ENCODE measurements at places on chromosomes 5 and 9. TPM values are rescaled to one million over a fixed set of nuclear protein-coding genes. Genes with fewer than 3 reads are reported as not detected.

Gene CRHBP
- not detected for total RNA-seq

Gene IL6ST
- 137 TPM for total RNA-seq

Gene CEP72
- 8.0 TPM for total RNA-seq

Gene GALNT12
- total RNA-seq, result 2.2 TPM

Gene DBN1
- total RNA-seq, result 233 TPM

Gene IFNB1
- total RNA-seq, result not detected

Gene EIF4EBP3
- 1.6 TPM for total RNA-seq

Gene NR2F1
- total RNA-seq, result 16.8 TPM

Gene SLIT3
- total RNA-seq, result under 0.01 TPM

Gene DDX4
- total RNA-seq, result not detected

Gene TEX48
- not detected for total RNA-seq

Gene TUSC1
- total RNA-seq, result 11.7 TPM

Gene AQP3
- 16.4 TPM for total RNA-seq

Gene SLC46A2
- total RNA-seq, result not detected

Gene TERT
- total RNA-seq, result 177 TPM

Gene ANKRD55
- not detected for total RNA-seq

GRCh38 chr9:95157481-95158151, 159.9 kb downstream of the FANCC start:
- DNase-seq, result peak; percentile 78

DNA sequence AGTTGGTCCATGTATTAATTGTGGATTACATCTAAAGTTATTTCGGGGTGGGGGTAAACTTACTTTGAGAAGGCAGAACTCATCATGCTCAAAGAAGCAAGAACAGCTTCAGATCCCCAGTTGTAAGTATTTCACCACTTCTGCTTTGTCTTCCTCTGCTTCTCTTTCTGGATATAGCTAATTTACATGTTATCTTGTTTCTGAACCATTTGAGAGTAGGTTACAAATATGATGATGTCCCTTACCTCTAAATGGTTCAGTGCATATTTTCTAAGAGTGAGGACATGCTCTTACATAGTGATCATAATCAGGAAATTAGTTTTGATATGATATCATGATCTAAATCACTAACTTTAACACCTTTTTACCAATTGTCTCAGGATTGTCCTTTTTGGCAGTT, 11.9 kb downstream of the TRIO start:
- DNase-seq, result no peak

GRCh38 chr9:135563039-135563476, 1.5 kb downstream of the PAEP start:
- DNase-seq, result no peak

GRCh38 chr9:89453452-89453851, 44.5 kb downstream of the SEMA4D start:
- DNase-seq, result no peak

DNA sequence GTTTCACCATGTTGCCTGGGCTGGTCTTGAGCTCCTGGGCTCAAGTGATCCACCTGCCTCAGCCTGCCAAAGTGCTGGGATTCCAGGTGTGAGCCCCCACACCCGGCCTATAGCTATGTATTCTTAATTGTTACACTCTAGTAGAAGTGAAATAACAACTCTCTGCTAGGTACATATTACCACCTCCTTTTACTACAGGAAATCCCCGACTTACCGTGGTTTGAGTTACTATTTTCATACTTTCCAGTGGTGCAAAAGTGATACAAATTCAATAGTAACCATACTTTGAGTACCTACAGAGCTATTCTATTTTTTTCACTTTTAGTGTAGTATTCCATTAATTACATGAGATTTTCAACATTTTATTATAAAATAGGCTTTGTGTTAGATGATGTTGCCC, 719 bp downstream of the ARL14EPL start:
- DNase-seq, result no peak

GRCh38 chr9:109052416-109052815, 39.1 kb upstream of the CTNNAL1 start:
- DNase-seq, result no peak

DNA sequence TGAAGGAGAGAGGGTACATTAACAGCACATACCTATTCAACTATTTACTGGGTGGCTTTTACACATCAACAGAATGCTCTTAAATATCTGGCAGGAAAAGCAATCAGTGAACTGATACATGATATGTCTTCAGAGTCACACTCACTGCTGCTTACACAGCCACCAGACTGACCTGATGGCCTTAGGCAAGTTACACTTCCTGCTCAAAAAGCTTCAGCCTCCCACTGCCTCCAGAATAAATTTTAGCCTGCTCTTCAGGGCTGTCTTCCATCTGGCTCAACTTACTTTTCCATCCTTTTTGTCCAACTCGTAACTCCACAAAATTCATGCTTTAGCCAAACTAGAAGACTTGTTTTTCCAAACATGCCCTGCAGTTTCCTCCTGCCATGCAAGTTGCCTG, 10.7 kb downstream of the LOX start:
- no peak for DNase-seq

GRCh38 chr9:4117835-4118610, 181.8 kb downstream of the GLIS3 start:
- DNase-seq, result no peak

- peak; percentile 27 for DNase-seq
Observed at GRCh38 chr9:74951725-74952151, 974 bp downstream of the C9orf40 start.

DNA sequence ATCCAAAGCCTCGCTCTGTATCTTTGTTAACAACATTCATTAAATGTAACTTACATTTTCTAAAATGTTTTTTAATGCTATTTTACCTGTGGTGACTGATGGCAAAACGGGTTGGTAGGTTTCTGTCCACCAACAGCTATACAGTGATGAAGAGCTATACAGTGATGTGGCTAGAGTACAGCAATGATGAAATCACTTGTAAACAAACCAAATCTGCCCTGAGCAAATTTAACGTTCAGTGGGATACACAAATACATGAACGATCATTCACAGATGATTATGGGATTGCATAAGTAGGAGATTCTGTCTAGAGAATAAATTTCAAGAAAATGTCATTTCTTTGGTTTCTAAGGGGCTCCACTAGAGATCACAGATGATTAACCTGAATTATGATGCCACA, 132.7 kb downstream of the MPDZ start:
- no peak for DNase-seq

DNA sequence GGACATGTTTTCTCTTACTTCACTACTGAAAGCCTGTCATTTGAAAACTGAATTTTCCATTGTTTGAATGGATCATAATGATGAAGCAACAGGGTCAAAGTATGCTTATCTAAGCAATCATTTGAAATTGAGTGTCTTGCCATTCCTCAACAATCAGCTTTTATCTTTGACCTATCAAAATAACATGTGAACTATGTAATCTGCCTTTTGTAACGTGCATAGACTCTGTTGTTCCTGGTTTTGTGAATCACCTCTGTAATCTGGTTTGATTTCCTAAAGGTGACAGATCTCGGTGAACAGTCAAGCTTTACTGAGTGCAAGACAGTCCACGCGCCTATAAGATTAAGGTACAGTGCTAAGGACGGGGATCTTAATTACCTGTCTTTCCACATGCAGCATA, 3.3 kb downstream of the MEF2C start:
- no peak for DNase-seq

DNA sequence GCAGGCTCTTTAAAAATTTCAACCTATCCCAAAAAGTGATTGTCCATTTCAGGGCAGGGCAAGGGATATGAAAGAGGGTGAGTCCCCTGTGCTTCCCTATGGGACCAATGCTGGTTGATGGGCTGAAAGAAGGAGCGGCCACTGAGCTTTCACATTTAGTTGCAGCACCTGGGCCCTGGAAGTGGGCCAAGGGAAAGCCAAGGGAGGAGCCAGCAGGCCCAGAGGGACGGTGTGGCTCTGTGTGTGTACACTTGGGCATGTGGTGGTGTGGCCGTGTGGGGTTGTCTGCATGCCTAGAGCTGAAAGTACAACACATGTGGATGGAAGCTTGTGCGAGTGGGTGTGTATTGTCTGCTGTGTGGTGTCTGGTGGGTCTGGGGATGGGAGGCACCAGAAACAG, 14.0 kb upstream of the PSMD5 start:
- DNase-seq, result no peak

- DNase-seq, result peak; percentile 86
Observed at GRCh38 chr9:135926402-135927194, 19.3 kb upstream of the CAMSAP1 start.

DNA sequence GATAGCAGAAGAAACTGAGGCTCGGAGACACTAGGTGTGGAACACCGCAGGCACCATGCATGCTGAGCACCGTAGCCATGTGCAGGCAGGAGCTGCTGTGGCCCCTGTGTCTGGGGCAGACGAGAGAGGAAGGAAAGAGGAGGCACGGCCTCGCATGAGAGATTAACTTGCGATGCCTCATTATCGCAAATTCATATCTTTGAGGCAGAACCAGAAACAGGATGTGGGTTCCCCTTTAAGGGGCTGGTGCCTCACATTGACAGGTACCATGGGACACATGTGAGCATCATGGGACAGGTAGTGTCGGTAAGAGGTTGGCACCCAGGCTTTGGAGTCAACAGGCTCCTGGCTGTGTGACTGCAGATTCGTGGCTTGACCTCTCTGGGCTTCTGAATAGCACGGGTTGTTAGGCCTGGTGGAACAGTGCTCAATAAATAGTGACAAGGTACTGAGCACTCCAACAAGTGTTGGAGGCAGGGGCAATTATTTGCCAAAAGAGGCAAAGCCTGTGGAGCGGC, 40.8 kb downstream of the NAIF1 start:
- DNase-seq, result no peak

DNA sequence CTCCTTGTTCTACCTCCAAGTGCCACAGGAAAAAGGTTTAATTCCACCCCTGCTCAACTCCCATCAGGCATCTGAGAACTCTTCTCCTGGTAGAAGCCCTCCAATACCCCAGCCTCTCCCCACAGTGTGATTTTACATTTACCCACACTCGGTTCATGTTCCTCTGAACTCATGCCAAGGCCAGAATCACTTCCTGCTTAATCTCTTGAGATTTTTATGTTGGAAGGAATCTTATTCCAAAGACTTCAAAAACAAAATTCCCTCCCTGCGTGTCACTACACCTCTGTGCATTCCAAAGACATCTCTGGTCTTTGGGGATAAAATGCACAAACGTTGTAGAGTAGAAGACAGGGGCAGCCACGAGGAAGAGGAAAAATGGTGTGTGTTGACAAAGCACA, 186.8 kb downstream of the ACTL7B start:
- no peak for DNase-seq

DNA sequence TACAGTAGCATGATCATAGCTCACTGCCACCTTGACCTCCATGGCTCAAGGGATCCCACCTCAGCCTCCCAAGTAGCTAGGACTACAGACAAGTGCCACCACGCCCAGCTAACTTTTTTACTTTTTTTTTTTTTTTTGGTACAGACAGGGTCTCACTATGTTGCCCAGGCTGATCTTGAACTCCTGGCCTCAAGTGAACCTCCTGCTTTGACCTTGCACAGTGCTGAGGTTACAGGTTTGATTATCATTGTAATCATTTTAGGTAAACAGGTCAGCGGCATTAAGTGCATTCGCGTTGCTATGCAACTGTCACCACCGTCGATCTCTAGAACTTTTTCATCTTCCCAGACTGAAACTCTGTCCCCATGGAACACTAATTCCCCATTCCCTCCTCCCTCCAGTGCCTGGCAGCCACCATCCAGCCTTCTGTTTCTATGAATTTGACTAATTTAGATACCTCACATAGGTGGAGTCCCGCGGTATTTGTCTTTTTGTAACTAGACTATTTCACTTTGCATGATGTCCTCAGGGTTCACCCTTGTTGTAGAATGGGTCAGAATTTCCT, 5.8 kb upstream of the CARD19 start:
- DNase-seq, result no peak

GRCh38 chr5:145531038-145531734, 304.0 kb downstream of the PRELID2 start:
- DNase-seq, result peak; percentile 69

GRCh38 chr5:126234563-126235195, 188.5 kb upstream of the GRAMD2B start:
- DNase-seq, result peak; percentile 53

GRCh38 chr9:101509572-101509971, 24.1 kb upstream of the RNF20 start:
- DNase-seq, result no peak

DNA sequence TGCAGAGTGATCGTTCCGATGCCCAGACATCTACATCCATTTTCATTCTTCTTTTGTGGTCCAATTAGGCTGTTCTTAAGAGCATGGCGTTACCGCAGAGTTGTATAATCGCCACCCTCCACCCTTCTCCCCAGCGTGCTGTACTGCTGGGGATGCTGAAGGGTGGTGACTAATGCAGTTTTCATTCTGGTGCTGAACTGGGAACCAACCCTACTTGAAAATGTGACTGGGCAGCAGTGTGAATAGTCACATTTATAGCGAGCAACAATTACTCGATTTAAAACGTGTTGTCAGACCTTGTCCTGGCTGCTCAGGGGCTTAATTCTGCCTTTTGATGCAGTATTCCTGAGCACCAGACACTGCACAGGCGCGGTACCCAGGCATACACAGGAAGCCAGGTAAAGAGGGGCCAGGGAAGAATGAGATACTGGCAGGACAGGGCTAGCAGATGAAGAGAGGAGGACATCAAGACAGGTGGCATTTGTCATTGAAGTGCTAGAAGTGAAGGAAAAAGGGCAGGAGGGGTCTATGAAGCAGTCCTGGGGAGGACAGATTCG, 719 bp upstream of the ISCA1 start:
- DNase-seq, result peak; percentile 84

DNA sequence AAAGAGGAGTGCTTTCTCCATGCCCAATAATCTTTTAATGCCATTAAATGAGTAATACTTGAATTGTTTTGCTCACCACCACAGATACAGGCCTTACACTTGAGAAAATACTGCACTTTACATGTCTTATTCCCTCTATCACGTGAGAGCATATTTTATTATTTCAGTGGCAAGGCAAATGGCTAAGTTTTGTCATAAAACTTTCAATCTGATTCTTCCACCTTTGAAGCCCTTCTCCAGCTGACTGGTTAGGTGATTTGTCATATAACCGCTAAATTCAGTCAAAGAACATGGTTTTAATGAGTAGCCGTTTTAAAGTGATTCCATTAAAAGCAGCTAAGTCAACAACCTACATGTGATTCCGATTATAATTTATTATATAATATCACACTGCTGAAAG, 43.8 kb downstream of the FAT2 start:
- no peak for DNase-seq

GRCh38 chr9:104746798-104747197, 685 bp upstream of the NIPSNAP3A start:
- no peak for DNase-seq

GRCh38 chr9:70802206-70802605, 319.2 kb downstream of the TRPM3 start:
- DNase-seq, result peak; percentile 58

Measured in LHCN-M2 (cell line).